Activated effector memory CD4-positive, alpha-beta T cell treated with Interleukin-2 at 50 U/mL for 16 hours (primary cell): ENCODE measurements at places on chromosomes 12 and 14.

DNA sequence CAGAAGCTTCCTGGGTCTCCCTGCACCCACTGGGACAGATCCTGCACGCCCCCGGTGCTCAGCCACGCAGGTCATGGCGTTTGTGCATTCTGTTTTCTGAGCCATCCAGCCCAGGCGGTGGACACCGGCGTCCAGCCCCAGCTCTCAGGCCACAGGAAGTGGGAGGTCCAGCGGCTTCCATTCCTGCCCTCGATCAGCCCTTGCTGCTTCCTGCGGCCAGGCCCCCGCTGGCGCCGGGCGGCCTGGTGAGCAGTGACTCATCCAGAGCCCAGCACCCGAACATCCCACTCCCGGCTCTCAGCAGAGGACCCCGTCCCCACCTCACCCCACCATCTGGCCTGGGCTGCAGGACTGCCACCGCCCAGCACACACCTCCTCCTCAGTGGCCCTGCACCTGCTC is 18.0 kb upstream of the NUDT14 start:
- DNase-seq = no peak

DNA sequence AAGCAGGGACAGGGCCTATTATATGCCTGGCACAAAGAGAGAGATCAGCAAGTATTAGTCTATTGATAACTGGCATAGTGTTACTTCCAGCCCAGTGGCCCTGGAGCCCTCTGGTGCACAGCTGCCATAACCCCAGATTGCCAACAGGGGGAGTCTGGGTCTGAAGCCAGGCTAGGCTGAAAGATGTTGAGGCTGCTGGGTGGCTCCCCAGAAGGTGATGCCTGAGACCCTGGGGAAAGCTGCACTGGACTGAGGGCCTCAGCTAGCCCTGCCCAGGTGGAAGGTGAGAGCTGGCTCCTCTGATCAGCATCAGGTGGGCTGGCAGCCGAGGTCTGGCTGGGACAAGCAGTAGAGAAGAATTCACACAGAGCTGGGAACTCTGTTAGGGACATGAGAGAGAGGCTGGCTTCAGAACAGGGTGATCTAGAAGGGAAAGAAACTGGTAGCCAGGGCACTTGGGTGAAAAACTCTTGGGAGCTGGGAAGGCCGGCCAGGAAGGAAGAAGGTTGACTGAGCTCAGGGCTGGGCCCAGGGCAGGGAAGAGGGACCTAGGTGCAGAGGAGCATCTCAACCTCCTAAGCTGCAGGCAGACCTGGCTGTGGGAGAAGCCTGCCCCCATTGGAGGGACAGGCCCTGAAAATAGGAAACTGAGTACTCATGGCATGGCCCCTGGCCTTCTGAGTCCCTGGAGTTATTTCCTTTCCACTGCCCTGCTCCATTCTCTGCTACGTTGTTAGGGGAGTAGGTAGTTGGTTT is 3.9 kb downstream of the GZMH start:
- DNase-seq = peak; percentile 52

GRCh38 chr14:70448633-70449340 is 3.2 kb upstream of the ADAM21 start:
- DNase-seq = no peak

GRCh38 chr14:70585231-70585630 is 15.2 kb downstream of the MED6 start:
- DNase-seq = no peak

GRCh38 chr14:93207468-93208308 is 632 bp downstream of the UBR7 start:
- no peak for DNase-seq

DNA sequence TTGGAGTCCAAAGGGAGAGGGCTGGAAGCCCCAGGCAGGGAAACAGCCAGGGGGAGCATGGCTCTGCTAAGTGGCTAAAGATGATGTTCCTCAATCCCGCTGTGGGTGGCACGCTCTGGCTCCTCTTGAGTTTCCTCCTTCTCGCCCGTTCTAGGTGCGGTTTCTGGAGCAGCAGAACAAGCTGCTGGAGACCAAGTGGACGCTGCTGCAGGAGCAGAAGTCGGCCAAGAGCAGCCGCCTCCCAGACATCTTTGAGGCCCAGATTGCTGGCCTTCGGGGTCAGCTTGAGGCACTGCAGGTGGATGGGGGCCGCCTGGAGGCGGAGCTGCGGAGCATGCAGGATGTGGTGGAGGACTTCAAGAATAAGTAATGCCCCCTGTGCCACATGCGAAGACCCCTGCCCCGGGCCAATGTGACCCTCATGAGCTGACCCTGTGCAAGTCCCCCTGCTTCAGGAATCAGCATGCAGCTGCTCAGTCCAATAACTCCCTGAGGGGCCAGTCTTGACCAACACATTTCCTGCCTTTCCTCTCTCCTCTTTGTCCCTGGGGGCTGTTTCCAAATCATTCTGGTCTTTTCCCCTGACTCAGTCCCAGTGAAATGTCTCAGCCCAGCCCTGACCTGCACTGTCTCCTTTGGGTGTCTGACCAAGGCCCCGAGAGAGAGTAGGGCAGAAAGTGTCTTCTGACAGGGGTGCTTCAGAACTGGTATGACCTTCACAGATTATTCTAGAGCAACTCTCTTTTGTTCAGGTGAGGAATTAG is 2.1 kb downstream of the KRT7 start:
- DNase-seq = no peak

GRCh38 chr12:108967869-108968540 is 52.9 kb downstream of the SVOP start:
- no peak for DNase-seq

GRCh38 chr12:55755246-55755645 is 12.3 kb downstream of the GDF11 start:
- no peak for DNase-seq

DNA sequence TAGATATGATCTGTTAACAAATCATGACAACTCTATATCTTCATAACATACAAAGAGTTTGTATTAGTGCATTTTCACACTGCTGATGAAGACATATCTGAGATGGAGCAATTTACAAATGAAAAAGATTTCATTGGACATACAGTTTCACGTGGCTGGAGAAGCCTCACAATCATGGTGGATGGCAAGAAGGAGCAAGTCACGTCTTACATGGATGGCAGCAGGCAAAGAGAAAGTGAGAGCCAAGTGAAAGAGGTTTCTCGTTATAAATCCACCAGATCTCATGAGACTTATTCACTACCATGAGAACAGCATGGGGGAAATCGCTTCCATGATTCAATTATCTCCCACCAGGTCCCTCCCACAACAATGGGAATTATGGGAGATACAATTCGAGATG is 157.6 kb downstream of the DUSP6 start:
- DNase-seq = no peak

DNA sequence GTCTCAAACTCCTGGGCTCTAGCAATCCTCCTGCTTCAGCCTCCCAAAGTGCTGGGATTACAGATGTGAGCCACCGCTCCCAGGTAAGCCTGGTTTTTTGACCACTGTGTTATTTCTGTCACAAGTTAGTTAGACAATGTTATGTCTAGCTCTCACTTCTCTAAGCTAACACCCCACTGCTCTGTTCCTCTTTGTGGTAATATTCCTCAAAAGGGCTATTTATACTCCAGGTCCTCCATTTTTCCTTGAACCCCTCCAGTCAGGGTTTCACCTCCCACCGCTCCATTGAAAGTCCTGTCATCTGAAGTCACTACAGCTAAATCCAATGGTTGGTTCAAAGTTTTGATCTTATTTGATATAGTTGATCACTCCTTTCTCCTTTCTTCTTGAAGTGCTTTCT is 5.1 kb downstream of the IRAK3 start:
- DNase-seq = no peak

DNA sequence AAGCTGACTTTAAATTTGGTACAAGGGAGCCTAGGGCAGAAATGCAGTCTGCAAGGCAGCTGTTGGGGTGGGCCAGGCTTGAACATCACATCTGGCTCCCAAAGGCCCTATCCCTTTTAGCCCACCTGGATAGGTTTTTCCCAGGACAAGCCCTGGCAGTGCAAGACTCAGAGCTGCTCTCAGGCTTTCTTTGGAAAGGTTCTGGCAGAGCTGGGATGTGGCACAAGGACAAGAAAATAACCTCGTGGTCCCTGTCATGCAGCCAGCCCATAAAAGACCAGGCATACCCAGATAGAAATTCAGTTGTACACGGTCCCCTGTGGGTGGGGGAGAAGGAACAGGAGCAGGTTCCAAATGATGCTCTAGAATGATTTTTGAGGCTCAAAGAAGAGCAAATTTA is 206.9 kb downstream of the TTC7B start:
- no peak for DNase-seq
